ENCODE measurements at places on chromosomes 12 and 14.
A peak's percentile ranks its signal among the peaks of the same experiment; 100 is the strongest.

- no peak for DNase-seq
Observed at GRCh38 chr12:1913377-1914113, 4.9 kb downstream of the CACNA2D4 start.

- DNase-seq = peak; percentile 28
Observed at GRCh38 chr12:22700106-22700505, 75.1 kb downstream of the ETNK1 start.

DNA sequence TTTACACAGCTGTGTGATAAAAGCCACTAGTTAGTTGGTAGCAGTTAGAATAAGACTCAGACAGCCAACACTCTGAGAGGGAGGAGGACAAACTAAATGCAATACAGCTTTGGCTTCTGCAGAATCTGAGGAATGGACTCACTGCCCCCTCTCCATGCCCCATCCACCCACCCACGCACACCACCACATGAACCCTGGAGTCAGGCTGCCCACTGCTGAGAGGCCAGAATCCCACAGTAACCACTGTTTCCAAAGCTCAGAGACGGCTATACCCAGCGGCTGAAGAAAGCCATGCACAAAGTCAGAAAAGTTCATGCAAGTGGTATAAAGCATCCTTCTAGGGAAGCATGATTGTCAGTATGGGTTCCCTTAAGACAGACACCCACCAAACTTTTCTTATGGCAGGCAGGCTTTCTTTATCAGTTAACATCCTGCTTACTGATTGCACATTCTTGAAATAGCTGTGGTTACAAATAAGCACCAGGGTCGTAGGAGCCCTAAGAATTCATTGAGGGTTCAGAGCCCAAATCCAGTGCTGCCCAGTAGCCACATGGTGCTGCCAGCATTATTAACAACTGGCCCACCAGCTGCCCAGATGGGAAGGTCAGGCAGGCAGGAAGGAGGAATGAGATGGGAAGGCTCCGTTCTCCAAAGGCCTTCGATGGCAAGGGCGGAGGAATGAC lies 61.5 kb downstream of the NT5DC3 start:
- peak; percentile 20 for DNase-seq

- DNase-seq = no peak
Observed at GRCh38 chr12:49403971-49404450, 36.7 kb downstream of the SPATS2 start.

GRCh38 chr14:99850709-99851108 lies 57.5 kb downstream of the EML1 start:
- no peak for DNase-seq

DNA sequence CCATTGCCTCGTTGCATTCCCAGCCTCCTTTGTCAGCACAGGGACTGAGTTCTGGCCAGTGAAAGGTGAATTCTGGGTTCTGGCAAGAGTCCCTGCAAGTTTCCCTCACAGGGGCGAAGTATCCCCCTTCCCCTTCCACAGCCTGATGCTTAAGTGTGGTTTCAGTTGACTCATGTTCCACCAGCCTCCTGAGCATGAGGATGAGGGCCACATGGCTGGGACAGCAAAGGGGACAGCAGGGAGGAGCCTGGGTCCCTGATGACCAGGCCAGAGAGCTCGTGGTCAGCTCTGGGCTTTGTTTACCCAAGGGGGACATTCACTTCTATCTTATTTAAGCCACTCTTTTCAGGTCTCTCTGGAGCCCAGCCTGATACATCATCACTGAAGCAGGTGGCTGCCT lies 36.5 kb downstream of the CACNA2D4 start:
- DNase-seq = no peak

DNA sequence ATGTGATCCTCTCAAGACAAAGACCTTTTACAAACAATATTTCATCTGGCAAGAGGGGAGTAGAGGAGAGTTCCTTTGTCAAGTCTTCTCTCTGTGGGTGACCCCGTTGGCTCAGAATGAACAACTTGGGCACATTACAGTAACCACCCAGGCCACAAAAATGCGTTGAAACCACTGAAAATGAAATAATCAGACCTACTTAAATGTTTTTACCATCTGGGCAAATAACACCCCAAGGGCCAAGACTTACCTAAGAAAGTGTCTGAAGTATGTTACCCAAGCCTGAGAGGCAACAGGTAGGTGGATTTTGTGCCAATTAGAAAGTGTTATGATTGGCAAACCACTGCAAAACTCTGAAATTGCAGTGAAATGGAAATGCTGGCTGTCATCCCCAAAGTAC lies 1.3 kb downstream of the TC2N start:
- no peak for DNase-seq

DNA sequence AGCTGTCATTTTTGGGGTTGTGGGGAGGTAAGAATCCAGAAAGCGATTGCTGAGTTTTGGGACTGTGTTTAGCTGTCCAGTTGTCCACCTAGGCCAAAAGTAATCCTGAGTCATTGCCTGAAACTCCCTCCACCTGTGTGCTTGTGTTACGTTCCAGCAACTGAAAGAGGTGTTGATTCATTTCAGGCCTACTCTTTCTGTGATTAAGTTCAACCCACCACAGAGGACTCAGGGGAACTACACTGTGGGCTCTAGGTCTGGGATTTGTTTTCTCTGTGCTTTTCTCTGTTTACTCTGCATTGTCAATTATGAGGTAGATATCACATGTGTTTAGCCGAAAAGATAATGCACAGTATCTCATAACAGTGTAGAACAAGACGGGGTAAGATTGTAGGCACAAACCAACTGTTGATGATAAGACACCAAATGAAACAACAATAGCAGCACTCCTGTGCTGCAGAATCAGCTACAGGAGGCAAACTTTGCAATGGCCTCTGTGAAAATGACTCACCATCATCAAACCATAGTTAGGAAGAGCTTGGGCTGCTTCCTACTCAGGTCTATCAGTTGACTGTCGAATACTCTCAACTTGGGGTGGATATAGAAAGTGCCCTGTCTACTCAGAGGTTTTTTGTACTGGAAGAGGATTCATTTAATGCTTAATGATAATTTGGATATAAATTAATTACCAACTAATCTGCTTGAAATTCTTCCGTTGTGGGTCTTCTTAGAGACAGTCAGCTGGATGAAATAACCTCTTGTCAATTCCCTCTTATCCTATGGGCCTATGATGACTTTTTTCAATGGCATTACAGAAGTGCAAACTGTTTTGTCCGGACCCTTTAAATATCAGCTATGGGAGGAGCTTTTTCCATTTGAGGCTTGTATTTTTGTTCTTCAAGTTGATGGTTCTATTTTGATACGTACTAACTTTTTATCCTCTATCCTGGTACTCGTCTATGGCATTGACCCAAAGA lies 385.9 kb downstream of the BMP4 start:
- DNase-seq = no peak

- no peak for DNase-seq
Observed at GRCh38 chr14:54221971-54222370, 174.8 kb upstream of the CDKN3 start.

- no peak for DNase-seq
Observed at GRCh38 chr12:27554421-27555186, 30.6 kb downstream of the PPFIBP1 start.

DNA sequence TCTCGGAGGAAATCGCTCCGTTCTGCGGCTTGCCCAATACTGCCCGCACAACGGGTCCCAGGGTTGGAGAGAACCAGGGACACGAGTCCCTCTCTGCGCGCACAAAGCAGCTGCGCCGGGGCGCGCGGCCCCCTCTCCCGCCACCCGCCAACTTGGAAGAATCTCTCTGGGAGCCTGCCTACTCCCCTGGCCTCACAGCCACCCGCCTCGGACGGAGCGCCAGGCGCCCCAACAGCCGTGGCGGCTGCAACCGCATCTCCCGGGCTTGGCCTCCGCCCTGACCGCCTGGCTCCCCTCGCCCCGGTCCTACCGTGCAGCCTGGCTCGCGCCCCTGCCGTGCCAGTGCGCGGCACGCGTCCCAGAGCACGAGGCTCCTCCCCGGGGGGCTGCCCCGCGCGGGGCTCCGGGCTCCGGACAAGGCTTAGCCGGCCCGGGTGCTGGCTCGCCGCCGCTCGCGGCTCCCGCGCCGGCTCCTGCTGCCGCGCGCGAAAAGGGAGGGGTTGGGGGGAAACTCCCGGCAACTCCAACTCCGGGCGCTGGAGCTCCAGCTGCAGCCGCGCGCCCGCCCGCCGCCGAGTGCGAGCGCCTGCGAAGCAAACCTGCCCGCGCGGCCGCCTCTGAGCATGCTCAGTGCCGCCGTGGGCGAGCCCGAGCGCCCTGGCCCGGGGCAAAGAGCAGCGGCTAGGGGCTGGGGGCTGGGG lies at the start of gene STXBP6:
TSS of gene STXBP6 (minus strand) at position 580 of the 701 bp plus-strand sequence. CDS start 75,329 bp downstream, outside the sequence.
- DNase-seq = no peak

DNA sequence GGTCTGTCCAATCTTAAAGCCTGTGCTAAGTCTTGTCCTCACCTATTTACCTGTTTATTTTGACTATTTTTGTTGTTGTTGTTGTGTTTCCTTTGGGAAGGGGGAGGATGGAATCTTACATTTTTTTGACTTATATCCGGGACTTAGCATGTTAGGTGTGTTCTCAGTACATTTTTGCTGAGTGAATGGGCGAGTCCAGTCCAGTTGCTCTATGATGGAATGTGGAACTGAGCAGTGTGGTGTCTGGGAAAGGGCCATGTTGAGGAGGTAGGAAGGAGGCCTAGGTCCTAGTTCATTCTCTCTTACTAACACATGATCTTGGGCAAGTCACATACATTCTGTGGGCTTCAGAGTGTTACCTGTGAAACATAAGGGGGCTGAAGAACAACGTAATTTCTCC lies 80.9 kb upstream of the SLC38A2 start:
- no peak for DNase-seq

DNA sequence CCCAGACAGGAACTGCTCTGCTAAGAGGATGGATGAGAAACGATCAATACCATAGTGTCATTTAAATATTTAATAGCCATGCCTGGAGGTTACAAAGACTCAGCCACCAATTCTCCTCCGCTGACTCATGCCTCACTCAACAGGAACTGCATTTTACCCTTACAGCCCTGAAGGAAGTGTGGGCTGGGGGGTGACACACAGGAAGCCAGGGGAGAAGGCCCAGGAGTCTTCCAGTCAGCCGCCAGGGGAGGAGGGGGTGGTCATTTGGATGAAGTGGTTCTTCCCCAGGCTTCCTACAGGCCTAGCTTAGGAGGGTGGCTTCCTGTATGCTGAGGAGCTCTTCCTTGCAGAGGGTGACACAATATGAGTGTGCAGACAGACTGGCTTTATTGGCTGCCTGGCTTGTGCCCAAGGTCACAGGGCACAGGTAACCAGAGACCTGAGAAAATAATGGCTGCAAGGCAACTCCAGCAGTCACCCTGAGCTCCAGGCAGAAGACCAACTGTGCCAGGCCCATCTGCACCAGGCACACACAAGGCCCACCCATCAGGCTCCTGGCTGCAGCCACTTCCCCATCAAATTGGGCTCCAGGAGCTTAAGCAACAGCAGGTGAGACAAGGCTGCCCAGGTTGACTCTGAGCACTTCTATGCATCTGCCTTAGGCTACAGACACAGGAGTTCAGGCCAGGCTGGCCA lies 30.6 kb upstream of the RPLP0 start:
- DNase-seq = peak; percentile 93

DNA sequence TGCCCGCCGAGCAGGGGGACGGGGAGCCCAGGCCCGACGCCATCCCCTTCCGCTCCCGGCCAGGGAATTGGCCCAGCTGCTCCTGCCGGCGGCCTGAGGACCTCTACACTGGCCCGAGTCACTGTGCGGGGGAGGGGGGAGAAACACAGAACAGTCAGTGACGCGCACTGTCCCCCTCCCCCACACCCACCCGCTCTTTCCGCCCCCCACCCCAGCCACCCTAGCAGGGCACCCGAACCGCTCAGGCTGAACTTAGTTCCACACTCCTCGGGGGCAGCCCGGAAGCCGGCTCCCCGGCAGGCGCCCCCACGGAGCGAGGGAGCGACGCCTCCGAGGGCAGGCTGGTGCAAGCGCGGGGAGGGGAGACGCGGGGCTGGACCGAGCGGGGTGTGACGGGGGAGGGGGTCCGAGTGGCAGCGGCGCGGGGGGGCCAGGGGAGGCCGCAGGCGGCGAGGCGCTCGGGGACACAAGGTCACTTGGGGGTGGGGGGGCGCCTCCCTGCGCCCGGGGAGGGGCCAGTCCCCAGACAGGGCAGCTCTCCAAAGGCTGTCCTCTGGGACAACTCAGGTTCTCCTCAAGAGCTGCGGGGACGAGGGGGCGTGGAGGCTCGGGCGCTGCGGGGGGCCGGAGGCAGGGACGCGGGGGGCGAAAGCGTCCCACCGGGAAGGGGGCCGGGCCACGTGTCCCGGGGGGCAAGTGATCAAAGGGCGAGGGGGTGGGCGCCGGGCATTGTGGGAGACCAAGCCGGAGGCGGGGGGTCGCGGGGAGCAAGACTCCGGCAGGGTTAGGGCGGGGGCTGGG lies 648 bp downstream of the CHD4 start:
- DNase-seq = no peak

DNA sequence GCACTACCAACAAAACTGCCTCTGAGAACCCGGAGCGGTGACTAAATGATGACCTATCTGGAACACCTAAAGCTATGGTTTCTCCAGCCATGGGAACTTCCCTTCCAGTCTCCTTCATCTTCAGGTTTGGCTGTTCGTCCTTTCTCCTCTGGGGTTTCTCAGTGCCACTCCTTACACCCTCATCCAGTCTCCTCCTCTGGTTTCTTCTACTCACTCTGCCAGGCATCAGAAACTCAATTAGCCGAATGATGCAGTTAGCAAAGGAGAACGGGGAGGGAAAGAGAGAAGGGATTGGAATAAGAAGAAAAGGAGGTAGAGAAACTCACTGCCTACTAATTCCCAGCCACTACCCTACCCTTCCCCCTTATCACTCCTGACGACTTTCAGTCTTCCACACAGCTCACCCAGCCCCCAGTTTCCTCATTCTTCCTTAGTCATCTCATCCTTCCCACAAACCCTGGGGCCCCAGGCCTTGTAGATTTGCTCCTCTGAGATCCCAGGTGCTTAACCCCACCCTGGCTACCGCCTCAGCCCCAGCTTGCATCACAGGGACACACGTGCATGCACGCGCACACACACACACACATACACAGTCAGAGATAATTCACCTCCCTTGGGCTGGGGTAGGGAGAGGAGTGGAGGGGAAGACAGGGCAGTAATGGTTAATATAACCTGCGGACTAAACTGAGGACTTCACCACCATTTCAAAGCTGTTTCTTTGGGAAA lies 13.0 kb downstream of the FGD6 start:
- peak; percentile 90 for DNase-seq

DNA sequence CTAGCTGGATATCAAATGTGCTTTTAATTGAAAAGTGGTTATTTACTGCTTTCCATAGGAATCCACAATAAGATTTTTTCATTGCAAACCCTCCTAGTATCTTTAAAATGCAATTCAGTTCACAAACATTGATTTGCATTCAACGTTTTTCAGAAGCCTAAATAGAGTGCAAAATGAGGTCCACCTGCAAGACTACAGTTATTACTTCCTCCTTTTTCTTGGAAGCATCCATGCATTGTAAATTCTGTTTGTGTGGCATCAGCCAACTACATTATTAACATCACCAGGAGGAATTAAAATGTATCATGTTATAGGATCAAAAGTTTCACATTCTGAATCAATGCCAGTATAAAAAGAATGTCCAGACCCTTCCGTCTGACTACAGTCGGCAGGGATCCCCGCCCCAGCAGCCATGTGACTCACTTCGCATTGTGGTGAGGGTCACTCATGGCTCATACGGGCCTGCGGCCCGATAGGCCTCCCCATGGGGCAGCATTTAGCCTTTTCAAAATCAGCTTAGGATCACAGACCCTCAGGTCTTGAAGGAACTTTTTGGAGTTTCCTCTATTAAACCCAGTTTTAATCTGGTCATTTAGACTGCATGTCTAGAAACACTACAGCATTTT lies 46.3 kb downstream of the NTF3 start:
- no peak for DNase-seq

- peak; percentile 23 for DNase-seq
Observed at GRCh38 chr12:54596526-54596946, 8.1 kb upstream of the PPP1R1A start.

GRCh38 chr14:26738571-26738970 lies 140.7 kb upstream of the NOVA1 start:
- no peak for DNase-seq

- no peak for DNase-seq
Observed at GRCh38 chr14:29454026-29454693, 473.5 kb downstream of the PRKD1 start.
